ENCODE measurements at places on chromosomes 4 and X. TPM values are rescaled to one million over a fixed set of nuclear protein-coding genes. Genes with fewer than 3 reads are reported as not detected.

Gene SATL1
- not detected for total RNA-seq

Gene CDKL2
- 0.64 TPM for total RNA-seq

DNA sequence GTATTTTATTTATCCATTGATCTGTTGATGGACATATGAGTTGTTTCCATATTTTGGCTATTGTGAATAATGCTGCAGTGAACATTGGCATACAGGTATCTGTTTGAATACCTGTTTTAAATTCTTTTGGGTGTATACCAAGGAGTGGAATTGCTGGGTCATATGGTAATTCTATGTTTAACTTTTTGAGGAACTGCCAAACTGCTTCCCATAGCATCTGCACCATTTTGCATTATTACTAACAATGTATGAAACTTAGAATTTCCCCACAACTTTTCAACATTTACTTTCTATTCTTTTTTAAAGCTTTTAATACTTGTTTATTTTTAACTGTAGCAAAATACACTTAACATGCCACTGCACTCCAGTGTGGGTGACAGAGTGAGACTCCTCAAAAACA is 57.0 kb upstream of the MSN start:
- DNase-seq = no peak

- no peak for DNase-seq
Measured at GRCh38 chr4:89814362-89814761, 22.6 kb downstream of the SNCA start.

DNA sequence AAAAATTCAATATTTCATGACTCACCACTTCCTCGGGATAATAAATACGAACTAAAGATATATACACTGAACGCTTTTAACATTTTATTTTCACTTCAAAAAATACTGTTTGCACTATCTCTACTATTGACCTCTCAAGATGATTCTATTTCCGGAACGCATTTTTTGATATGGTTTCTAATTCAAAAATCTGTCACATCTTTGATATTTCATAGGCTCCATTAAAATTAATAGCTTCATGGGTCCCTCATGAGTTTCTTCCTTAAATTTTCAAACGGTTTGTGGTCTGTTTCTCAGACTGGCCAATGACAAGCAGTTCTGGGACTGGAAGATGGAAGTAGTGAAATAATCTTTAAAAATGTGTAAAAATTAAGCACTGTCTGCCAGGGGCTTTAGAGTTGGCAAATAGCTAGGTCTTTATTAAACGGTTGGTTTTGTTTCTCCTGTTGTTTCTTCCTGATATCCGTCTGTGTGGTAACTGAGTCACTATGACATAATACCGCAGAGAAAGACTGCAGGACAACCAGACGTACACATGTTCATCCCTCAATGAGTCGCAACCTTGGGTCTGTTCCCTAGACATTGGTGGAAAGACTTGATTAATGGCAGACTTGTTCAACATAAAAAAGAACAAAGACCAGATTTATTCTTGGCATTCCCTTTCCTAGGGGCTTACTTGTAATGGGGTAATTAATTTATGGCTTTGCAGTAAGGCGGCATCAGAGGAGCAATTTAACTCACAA is 133.8 kb downstream of the PALLD start:
- no peak for DNase-seq
